HuH-7.5 (cell line): ENCODE measurements at places on chromosomes 13 and 19.

DNA sequence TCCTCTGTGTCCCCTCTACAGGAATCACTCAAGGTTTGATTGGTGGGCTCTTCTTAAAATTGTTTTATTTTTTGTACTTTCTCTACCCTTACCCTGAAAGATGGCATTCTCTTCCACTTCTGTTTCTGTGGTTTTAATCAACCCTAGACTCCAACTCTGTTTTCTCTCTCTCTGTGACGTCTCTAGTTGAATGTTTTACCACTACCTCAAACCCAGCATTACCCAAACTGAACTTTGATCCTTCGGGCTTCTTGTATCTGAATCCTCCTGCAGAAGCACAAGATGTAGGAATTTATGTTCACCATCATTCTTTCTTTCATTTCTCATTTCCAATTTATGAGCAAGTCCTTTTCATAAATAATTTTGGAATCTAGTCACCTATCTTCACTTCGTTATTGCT lies 39.9 kb downstream of the PCCA start:
- DNase-seq: no peak

DNA sequence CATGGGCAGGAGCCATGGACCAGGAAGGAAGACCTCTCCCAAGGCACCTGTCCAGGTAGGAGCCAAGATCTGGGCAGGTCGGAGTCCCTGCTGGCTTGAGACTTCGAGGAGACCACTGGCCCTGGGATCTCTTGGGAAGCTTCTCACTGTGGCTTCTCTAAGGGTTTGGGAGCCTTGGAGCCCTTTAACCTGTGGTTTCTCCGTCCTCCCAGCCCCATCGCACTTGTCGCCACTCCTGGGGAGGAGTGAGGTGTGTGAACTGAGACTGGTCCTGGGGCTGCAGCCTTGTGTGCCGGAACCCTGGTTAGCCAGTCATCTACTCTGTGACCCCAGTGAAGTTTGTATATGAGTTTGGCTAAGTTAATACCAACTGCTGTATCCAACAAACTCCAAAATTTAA lies 8.2 kb downstream of the ZNF805 start:
- no peak for DNase-seq

DNA sequence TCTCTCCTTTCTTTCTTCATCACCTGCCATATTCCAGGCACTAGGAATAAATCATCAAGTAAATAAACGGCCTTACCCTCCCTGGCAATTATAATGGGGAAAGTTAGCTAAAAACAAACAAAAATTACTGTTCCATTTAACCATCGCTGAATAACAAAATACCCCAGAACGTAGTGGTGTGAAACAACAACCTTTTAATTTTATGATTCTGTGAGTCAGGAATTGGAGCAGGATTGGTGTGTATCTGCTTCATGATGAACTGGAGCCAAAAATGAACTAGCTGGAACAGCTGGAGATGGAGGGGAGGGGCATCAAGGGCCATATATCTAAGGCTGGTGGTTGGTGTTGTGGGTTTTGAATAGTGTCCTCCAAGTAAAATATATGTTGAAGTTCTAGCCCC lies 3.7 kb upstream of the CADM4 start:
- no peak for DNase-seq

- DNase-seq: no peak
These were observed 18.3 kb upstream of the SIGLEC6 start for GRCh38 chr19:51549533-51550324.

- no peak for DNase-seq
These were observed 146.2 kb downstream of the DCT start for GRCh38 chr13:94333131-94333820.

- no peak for DNase-seq
These were observed 8.4 kb upstream of the UPF3A start for GRCh38 chr13:114272977-114273376.

- DNase-seq: no peak
These were observed 34.3 kb downstream of the ELF1 start for GRCh38 chr13:40984668-40985366.

- DNase-seq: no peak
These were observed 235.8 kb upstream of the RFC3 start for GRCh38 chr13:33582121-33582520.

DNA sequence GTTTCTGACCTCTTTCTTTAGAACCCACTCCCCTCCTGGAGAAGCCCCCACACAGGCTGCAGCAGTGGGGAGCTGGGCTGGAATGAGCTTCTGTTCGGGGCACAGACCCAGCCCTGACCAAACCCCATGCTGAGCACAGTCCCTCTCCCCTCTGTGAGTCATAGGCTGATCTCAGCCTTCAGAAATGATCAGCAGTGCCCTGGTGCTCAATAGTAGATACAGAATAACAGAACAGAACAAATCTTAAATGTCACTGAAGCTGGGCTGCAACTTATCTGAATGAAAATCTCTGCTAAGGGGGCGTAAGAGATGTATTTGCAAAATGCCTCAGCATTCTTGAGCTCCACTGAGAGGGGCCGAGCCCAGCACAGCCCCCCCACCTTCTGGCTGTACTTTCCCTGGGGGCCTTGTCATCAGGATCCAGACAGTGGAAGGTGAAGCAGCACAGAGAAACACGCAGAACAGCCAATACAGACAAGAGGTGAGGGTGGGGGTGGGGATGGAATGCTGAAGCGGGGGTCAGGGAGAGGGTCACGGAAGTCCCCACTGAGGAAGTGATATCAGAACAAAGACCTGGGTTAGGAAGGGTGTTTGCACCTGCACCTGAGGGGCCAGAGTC lies 9.9 kb downstream of the ZNF665 start:
- no peak for DNase-seq

- DNase-seq: no peak
These were observed 179.0 kb downstream of the LACC1 start for GRCh38 chr13:44058624-44059215.

GRCh38 chr13:104181526-104182231 lies 1115.5 kb upstream of the SLC10A2 start:
- DNase-seq: no peak

DNA sequence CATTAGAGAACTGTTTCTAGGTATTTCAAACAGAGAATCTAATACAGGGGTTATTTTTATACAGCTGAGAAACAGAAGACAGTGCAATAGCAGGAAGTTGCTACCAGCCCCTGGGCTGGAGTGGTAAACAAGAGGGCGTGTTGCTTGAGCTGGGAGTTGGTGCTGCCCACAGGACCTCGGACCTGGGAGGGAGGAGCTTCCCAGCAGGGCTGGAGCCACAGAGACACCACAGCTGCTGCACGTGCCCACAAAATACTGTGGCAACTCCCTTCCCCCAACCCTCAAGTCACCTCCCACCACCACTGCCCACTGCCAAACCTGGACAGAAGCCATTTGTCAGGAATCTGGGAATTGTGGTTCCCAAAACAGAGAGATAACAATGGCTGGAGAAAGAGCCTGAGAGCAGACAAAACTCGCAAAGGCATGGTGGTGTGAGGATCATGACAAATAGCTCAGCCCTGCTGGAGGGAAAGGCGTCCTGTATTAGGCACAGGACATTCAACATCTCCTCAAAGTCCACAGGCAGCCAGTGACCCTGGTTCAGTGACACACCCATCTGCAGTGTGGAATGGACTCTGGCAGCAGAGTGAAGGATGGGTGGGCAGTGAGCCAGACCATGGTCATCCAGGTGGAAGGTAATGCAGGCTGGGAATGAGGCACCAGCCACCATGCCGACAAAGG lies 57.2 kb downstream of the SPATA13 start:
- DNase-seq: no peak

- DNase-seq: no peak
These were observed 5.6 kb downstream of the PNKP start for GRCh38 chr19:49861541-49862378.

- no peak for DNase-seq
These were observed 5.5 kb downstream of the PDE4C start for GRCh38 chr19:18220632-18221275.

- no peak for DNase-seq
These were observed 88.3 kb upstream of the PCDH9 start for GRCh38 chr13:67318398-67318797.

DNA sequence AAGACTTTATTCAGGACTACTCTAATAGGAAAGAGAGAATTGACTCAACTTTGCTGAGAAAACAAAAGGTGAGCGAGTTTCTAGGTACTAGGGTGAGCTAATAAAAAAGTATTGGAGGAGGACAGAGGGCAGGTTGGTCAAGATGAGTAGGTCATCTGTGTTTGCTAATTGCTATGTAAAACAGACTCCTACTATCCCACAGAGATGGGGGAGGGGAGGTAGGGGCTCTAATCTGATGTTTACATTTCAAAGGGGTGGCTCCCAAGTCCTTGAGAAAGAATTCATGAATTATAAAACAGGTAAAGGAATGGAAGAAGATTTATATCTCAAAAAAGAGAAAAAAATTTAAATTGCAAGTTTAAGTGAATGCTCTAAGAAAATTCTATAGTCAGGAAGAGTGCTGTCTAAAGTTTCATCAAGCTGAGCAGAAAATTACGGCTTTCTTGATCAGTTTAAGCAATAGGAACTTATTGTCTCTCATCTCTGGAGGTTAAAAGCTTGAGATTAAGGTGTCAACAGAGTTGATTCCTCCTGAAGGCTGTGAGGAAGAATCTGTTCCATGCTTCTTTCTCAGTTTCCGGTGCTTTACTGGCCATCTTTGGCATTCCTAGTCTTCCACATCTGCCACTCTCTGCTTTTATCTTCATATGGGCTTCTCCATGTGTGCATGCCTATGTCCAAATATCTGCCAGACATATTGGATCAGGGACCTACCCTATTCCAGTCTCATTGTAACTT lies 790.3 kb downstream of the SLITRK5 start:
- DNase-seq: no peak

- no peak for DNase-seq
These were observed 12.1 kb downstream of the TUBA3C start for GRCh38 chr13:19169496-19169895.

- no peak for DNase-seq
These were observed 78.1 kb upstream of the OLFM4 start for GRCh38 chr13:52950436-52950956.

DNA sequence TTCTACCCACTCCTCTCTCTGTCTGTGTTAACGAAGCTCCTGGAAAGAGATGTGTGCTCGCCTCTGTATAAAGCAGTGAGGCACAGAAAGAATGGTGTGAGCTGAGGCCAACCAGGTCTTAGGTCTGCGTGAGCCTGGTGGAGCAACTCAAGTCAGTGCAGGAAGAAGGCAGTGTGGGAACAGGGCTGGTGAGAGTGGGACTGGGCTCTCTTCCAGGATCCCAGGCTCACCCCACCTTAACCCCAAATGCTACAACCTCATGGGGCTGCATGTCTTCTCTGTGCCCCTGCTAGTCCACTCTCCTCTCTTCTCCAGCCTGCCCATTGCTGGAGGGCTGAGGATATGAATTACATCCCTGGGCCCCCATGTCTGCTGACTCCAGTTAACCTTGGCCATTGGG lies 127.4 kb downstream of the DCT start:
- DNase-seq: no peak

DNA sequence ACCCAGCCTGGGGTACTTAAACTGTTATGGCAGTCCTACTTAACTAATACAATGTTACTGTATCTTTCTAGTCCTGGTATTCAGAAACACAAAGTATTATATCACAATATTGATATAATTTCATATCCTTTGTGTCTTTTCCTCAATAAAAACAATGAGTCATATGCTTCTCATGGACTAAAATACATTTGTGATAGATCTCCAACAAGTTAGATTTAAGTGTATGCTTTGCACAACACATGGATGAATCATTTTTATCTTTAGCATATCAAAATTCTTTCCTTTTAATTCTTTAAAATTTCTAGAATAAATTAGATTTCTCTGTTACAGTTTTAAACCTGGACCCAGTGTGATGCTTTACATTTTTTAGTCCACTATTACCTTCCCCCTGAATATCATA lies 1357.8 kb upstream of the ATXN8OS start:
- no peak for DNase-seq

GRCh38 chr19:54162241-54162805 lies 2.8 kb upstream of the LENG1 start:
- DNase-seq: no peak

GRCh38 chr13:52070929-52071523 lies 46.5 kb downstream of the UTP14C start:
- no peak for DNase-seq

DNA sequence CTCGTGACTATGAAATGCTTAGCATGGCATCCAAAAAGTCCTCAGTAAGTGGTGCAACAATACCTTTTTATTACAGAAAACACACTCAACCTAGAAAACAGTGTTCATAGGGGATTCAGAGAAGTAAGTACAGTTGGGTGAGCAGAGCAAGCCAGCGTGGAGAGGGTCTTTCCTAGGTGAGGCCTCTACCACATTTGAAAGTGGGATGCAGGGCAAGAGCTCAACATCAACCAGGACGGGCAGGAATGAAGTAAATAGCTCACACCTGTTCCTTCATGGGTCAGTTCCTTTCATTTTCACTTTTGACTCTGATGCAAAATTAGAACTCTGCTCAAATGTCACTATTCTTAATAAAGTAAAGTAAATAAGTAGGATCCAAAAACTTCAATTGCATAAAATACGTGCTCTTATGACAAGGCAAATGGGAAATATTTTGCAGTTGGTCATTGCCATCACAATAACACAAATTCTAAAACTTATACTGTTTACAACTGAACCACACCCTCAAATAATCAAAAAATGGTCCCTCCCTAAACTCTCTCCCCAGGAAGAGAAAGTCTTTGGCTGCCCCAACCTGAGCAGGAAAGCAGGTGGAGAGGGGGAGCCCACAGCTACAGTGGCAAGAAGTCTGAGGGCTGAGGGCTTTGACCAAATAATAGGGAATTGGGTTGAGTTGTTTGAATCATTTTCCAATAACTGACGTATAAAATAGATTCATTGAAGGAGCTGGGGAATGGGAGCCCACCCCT lies 20.2 kb downstream of the CHAMP1 start:
- DNase-seq: no peak

DNA sequence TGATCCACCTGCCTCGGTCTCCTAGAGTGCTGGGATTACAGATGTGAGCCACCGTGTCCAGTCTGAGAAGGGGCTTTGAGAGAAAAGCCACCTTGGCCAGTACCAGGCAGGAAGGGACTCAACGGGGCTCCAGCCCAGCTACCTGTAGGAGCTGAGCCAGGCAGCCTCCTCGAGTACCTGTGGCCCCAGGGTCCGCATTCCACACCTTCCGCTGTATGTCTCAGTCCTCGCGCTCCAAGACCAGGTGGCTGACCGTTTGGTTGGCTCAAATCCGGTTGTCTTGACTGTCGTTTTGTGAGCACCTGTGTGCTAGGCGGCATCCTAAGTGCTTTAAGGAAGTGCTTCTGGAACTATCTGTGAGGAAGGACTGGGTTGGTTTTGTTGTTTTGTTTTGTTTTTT lies 16.2 kb downstream of the MARK4 start:
- no peak for DNase-seq

GRCh38 chr13:35920816-35921215 lies 210.4 kb downstream of the DCLK1 start:
- no peak for DNase-seq

GRCh38 chr13:82330499-82330898 lies 1551.8 kb downstream of the SLITRK1 start:
- DNase-seq: no peak

DNA sequence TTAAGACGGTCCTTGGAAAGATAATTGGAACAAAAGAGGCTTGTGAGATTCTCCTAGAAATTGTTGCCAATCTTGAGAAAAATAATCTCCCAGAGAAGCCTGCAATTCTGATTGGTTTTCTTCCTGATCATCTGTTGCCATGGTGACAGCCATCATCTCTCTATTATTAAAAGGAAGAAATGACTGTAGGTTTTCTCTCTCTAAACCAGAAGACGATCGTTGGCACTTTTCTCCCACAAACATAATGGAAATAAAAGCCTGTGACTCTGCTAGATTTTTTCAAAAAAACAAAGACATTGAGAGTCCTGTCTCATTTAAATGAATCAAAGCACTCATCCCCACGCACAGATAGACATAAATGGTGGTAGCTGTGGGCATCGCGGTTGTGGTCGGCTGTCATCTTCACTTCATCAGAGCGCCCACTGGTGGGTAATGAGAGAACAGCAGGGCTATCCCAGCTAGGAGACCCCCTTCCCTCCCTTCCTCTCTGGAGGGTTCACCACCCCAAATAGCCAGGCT lies 21.7 kb upstream of the CALM3 start:
- no peak for DNase-seq
